ENCODE measurements at places on chromosomes 5 and 9.
A peak's percentile ranks its signal among the peaks of the same experiment; 100 is the strongest.

DNA sequence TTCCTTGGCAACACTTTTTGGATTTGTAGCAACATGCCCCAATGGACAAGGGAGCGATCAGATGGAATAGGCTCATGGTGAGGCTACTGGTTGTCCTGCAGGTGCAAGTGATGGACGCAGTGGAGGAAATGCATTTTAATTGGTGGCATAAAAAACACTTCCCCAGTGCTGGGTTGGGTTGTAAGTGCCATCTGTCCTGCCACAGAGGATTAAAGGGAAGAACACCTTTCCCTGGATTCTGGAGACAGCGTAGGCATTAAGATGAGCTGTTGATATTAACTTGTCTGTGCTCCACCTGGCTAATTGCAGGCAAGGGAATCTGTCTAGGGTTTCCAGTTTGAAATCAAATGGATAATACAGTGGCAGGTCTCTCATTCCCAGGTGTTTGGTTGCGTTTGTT is 173.4 kb downstream of the ZNF462 start:
- no peak for DNase-seq

DNA sequence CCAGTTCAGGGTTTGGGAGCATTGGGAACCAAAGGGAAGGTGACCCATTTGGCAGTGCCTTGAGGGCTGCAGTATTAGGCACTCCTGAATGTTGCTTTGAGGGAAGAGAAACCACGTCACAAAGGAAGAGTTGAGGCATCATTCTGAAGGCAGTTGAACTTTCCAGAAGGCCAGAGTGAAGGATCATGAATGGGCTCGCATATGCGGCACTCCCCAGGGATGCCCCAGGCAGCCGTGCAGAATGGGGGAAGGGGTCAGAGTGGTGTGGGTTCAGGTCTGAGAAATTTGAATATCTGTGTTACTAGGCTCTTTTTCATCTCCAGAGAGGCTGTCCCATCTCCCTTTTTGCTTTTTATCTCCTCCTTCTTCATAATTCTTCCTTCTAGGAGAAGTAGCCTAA is 60.6 kb upstream of the HMHB1 start:
- DNase-seq = no peak

GRCh38 chr5:88145611-88146467 is 122.8 kb downstream of the TMEM161B start:
- DNase-seq = no peak

DNA sequence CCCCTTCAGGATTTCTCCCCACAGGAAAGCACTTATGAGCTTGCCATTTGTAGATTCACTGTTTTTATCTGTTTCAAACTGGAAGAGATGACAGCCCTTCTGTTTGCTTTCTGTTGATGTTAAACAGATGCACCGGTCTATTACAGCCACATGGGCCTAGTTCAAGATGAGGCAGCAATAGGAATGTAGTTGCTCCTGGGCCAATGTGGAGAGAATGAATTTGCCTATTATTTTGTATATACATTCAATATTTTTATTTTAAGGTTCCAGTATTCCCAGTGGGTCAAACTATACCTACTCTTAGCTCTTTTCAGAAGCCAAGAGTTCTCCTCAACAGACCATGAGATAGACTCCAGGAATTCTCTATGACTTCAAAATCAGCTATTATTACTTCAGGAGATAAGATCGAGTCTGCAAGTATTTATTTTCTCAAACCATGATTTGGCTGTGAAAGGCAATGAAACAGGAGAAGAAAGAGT is 461.6 kb downstream of the RASEF start:
- no peak for DNase-seq

- DNase-seq = peak; percentile 35
Observed at GRCh38 chr9:33662871-33663270, 132.5 kb upstream of the PRSS3 start.

DNA sequence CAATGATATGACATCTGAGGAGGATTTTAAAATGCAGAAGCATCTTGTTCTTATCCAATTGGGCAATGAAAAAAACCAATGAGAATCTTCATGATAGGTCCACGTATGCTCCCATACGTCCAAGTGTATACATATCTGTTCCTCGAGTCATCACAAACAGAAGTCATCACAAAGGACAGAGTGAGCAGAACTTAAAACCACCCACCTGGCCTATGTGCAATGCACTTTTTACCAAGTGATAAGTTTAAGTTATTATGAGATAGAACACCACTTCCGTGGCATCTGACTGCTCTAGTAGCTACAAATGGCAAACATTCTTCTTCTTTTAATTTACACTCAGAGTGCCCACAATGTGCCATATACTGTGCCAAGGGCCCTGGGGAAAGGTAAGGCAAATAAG is 82.4 kb downstream of the PPP2R2B start:
- no peak for DNase-seq

GRCh38 chr5:138515556-138516245 is 27.3 kb downstream of the ETF1 start:
- DNase-seq = no peak

- no peak for DNase-seq
Observed at GRCh38 chr9:127149463-127150390, 27.3 kb upstream of the ANGPTL2 start.

DNA sequence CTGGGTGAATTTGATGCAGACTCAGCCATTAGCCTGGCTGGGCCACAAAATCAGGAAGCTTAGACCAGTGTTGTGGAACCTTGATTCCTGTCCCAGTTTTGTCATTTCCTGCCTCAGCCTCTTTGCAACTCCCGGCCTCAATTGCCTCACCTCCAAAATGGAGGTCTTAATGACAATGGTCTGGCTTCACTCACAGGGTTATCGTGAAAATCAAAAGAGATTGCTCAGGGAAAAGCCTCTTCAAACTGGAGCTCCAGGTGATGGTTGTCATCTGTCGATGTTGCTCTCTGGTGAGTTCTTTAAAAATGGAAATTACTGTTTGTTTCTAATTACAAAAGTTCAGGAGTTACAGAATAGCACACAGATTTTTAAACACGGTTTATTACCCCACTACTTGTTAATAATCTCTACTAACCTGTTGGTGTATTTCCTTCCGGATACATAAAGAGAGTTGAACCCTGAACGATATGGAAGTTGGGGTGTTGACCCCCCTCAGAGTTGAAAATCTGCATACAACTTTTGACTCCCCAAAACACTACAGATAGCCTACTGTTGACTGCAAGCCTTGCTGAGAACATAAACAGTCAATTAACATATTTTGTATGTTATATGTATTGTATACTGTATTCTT is 109.9 kb upstream of the CPEB4 start:
- DNase-seq = no peak

DNA sequence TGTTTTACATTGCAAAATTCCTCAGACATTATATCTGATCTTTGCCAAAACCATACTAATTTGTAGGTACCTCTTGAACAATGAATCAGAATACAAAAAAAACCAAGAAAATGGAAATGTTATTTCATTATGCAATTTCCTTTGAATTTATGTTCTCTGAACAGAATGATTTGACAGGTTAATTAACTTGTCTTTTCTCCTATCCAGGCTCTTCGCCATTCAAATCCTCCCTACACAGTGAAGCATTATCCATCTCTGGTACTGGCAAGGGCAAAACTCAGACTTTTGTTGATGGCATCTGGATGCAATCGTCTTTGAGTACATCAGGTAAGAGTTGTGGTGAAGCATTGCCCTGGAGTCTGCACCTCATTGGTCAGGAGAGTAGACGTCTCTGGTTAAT is 655.7 kb upstream of the ITGA1 start:
- DNase-seq = no peak

GRCh38 chr9:121494192-121494591 is 5.5 kb downstream of the GGTA1 start:
- DNase-seq = peak; percentile 74

GRCh38 chr9:134493461-134494272 is 147.9 kb upstream of the COL5A1 start:
- no peak for DNase-seq

DNA sequence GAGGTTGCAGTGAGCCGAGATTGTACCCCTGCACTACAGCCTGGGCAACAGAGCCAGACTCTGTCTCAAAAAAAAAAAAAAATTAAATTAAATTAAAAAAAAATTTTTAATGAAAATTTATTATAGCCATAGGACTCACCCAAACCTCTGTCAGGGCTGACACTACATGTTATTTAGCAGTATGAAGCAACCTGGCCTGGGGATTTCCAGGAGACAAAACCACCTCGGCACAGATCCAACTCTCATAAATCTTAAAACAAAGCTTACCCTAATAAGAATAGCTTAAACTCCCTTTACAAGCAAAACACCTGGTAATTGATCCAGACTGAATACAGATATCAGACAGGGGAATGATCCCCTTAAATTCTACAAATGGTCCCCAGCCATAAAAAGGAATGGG is 38.4 kb downstream of the PPP1R2B start:
- DNase-seq = no peak

- DNase-seq = no peak
Observed at GRCh38 chr5:157543825-157544622, 31.6 kb downstream of the ADAM19 start.

DNA sequence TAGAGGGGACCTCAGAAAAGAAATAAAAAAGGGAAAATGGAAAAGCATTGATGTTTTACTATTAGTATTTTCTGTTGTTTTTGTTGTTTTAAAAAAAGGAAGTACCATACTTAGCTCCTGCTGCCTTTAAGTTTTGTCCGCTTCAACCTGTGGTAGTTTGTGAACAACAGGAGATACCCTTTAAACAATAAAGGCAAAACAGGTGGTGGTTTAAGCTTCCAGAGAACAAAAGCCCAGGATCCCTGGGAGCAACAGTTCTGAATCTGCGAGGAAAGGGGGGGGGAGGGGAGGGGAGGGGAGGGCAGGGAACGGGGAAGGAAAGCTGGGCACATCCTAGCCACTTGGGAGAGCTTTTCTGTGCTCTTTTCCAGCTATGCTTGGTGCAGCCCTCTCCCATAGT is 2.1 kb upstream of the PSIP1 start:
- peak; percentile 15 for DNase-seq

GRCh38 chr5:141881886-141882285 is 3.7 kb upstream of the PCDH1 start:
- no peak for DNase-seq

GRCh38 chr5:71652803-71653543 is 65.8 kb downstream of the MCCC2 start:
- DNase-seq = no peak

- DNase-seq = peak; percentile 82
Observed at GRCh38 chr5:66987949-66988838, 208.4 kb downstream of the CD180 start.

DNA sequence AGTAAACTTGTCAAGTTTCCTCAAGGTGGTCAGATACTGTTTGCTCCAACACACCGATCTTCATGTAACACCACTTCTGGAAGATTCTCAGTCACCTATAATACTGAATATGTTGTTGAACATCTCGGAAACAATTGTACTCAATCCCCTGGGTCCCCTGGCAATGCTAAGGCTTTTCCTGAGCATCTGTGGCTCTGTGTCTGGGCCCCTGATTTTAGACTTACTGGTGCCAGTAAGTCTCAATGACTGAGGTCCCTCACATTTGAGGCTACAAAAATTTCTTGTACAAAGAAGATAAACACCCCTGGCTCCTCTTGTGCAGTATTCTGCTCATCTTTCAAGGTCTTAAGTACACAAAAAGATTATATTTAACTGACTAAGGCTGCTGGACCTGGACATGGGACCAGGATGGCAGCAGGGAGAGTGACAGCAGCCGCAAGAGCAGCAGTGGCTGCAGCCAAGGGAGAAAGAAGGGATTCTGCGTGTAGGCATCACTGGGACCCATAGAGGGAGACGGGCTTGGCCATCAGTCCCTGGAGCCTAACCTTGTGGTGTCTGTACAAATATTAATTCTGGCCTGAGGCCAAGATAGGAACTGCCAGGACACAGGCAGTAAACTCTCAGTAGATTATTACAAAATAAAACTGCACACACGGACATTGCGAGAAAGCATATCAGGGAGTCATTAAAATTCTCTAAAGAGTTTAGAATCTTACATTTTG is 49.0 kb upstream of the TNPO1 start:
- DNase-seq = peak; percentile 6

DNA sequence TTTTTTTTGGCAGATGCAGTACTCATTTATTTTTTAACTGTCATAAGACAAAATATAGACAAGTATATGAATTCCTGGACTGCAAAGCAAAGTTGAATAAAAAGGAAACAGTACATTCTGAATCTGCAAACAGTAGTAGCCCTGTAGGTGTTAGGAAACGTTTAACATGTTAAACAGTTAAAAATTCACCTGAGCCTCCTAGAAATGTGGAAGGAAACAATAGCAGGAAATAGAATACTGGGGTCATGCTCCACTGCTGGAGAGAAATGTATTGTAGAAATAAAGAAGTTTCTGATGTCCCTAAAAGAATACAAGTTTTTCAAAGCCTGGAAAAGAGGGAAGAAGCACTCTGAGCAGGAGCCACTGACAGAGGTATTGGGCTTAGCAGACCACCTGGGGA is 866.0 kb downstream of the PTPRD start:
- no peak for DNase-seq

- no peak for DNase-seq
Observed at GRCh38 chr9:83622939-83623678, at the start of gene IDNK. Gene IDNK, plus strand, starts transcription at chr9:83623143. Its CDS starts 29 bp downstream, at chr9:83623172.

DNA sequence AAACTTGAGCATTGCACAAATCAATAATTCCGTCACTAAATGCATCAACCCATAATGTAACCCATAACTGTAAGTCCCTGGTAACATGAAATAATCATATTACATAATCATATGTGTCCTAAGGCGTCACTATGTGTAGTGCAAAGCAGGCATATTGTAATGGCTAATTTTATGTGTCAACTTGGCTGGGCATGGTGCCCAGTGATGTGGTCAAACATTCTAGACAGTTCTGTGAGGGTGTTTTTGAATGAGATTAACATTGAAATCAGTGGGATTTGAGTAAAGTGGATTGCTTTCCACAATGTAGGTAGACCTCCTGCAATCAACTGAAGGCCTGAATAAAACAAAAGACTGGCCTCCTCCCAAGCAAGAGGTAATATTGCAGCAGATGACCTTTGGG is 794.4 kb upstream of the ACO1 start:
- no peak for DNase-seq

- DNase-seq = no peak
Observed at GRCh38 chr9:8812888-8813287, 1013.3 kb upstream of the DMAC1 start.

DNA sequence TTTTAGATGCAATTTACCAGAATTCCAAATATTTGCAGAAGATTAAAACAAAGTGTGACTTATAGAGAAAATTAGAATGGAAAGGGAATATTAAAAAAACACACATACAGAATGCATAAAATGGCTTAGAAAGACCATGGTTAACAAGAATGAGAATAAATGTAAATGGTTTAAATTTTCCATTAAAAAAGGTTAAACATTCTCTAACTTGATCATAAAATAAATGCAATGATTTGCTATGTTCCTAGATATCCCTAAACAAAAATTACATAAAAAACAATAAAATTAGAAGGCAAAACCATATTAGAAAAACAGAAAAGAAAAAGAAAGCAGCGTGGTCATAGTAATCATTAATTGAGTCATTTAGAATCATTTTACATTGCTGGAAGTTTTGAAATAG is 152.5 kb downstream of the TMEM38B start:
- no peak for DNase-seq

GRCh38 chr9:91690540-91691249 is 259.3 kb downstream of the ROR2 start:
- DNase-seq = no peak

Data from hematopoietic multipotent progenitor cell treated with erythropoietin and hydrocortisone succinate and interleukin-3 and kit ligand, for 6 days (in vitro differentiated cells).